Fibroblast of upper back skin (primary cell): ENCODE measurements at places on chromosomes 12 and 14.
A peak's percentile ranks its signal among the peaks of the same experiment; 100 is the strongest.

GRCh38 chr14:20262642-20263128 lies 23.6 kb downstream of the OR11H4 start:
- DNase-seq: peak; percentile 83

GRCh38 chr12:57188090-57188425 lies 28.5 kb upstream of the NXPH4 start:
- DNase-seq: no peak

DNA sequence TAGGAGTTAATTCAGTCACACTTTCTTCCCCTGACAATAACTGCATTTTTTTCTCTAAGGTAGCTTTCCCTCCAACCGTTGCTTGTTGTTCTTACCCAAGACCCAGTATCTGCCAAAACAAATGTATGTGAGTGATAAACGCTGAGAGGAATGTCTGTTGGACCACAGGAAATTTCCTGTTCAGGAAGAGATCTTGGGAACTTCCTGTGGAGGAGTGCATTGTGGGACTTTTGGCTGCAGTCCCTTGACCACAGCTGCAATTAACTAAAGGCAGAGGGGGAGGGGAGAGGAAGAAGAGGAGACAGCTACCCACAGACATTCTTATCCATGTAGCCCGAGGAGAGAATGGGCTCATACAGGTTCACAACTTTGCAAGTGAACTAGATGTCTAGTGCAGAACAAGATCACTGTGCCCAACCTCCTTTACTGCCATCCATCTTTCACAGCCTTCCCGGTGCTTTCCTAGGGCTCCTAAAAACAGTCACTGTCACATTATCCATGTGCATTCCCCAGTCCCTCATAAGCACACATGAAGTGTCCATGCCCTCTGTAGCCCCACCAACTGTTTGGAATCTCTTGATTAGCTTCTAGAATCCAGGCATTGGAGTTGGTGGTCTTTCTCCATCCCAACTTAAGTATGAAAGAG lies 149.5 kb downstream of the ETV6 start:
- DNase-seq: peak; percentile 98

DNA sequence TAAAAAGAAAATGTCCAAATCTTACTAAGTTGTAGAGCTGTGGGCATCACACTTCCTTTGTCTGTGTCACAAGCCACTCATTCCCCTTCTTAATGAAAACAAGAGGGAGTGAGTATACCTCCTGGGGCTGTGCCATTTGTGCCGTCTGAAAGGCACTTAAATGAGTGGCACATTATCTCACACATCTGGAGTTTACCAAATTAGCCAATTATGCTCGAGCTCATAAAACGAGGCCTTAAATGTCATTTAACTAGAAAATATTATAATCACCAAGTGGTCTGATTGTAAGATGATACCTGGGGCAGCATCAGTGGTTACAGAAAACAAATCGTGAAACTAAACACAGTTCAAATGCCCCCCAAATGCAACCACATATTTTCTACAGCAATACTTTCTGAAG lies 146.1 kb downstream of the PAX9 start:
- no peak for DNase-seq

DNA sequence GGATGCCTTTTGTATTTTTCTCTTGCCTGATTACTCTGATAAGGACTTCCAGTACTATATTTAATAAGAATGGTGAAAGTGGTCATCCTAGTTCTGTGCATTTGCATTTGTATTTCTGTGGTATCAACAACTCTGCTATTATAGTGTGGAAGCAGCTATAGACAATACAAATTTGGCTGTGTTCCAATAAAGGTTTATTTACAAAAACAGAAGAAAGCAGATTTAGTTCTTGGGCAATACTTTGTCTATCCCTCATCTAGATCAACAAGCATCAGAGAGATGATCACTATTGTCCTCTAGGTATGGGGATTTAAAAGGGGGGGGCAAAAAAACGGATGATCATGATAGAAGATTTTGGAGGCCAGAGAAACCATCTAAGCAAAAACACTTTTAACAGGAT lies 19.1 kb upstream of the BTG1 start:
- no peak for DNase-seq

DNA sequence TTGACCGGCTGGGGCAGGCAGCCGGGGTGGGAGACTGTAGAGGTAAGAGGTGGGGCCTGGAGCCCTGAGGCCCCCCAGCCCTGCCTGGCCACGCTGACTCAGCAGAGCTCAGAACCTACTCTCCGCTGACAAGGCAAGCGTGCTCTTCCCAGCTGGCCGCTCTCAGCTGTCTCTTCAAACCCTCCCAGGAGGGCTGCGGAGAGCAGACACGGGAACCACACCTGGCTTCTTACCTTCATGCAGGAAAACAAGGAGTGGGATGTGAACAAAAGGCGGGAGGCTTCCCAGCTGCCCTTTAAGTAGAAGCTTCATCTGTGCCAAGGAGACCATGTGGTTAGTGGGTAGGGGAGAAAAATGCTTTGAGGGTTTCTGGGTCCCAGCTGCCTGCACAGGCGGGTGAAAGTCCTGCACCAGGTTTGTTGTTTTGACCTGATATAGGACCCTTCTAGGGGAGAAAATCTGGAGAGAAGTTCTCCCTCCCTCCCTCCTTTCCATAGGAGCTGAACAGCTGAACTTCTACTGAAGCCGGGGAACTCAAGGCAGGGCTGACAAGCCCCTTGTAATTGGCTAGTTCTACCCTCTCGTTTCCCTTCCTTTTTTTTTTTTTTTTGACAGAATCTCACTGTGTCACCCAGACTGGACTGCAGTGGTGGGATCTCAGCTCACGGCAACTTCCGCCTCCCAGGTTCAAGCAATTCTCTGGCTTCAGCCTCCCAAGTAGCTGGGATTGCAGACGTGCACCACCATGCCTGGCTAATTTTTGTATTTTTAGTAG lies 12.8 kb upstream of the TESC start:
- DNase-seq: no peak

DNA sequence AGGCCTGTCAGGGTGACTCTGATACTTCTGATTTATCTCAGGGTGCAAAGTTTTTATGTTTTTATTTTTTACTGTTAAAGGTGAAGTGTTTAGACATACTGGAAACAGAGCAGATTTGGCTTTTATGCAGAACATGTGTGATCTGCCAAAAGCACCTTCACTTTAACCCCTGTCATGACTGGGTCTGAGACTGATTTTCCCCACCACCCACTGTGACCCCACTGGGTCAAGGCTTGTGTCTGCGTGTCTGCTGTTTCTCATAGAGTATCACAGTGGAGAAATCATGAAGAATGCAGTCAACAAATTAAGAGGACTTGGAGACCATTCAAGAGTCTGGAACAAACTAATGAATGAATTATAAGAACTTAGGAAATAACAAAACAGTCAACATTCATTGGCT lies 131.2 kb downstream of the SPTSSA start:
- no peak for DNase-seq

- peak; percentile 79 for DNase-seq
Observed at GRCh38 chr14:74658535-74659131, 46.6 kb upstream of the LTBP2 start.

DNA sequence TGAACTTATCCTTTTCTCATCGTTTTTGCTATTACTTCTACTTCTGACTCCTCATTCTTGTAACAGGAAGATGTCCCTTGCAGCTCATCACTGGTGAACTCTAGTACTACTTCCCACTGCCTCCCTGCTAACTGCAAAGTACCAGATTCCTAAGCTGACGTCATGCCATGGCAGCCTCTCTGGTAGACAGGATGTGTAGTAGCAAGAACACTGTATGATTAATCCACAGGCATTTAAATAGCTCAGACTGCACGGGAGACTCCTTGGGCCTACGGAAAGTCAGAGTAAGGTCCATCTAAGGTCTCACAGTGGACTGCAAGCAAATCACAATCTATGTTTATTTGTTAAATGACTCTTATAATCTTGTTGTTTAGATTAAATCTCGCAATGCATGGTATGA lies 43.5 kb downstream of the DNAI7 start:
- DNase-seq: peak; percentile 96

DNA sequence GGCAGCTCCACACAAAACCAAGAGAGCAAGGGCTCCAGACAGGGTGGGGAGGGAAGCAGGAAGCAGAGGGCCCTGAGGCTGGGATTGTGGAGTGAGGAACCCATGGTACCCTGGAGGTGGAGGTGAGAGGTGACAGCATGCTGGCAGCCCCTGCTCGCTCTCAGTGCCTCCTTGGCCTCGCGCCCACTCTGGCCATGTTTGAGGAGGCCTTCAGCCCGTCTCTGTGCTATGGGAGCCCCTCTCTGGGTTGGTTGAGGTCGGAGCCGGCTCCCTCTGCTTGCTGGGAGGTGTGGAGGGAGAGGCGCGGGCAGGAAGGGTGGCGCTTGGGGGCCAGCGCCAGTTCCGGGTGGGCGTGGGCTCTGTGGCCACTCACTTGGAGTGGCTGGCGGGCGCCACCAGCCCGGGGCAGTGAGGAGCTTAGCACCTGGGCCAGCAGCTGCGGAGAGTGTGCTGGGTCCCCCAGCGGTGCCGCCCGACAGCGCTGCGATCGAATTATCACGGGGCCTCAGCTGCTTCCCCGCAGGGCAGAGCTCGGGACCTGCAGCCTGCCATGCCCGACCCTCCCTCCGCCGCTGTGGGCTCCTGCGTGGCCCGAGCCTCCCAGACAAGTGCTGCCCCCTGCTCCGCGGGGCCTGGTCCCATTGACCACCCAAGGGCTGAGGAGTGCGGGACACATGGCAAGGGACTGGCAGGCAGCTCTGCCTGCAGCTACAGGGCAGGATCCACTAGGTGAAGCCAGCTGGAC lies 196.0 kb downstream of the DACT1 start:
- DNase-seq: no peak

DNA sequence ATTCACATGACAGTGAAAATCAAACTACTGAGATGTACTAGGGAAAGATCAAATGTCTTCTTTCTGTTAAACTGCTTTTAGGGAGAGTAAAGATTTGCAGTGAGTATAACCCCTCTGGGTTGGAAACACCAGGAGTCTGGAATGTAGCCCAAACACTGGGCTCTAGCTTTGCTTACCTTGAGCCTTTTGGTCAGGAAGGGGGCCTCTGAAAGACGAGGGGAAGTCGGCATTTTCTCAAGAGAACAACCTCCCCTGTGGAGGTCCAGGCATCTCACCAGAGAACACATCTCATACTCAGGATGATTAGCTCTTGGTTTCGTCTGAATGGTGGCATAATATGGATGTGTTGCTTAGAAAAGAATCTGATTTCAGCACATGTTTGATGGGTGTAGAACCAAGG lies 169.0 kb downstream of the ZFP36L1 start:
- DNase-seq: no peak

- no peak for DNase-seq
Observed at GRCh38 chr14:102317564-102318248, 1.8 kb upstream of the ZNF839 start.

GRCh38 chr14:103499709-103500108 lies 22.9 kb downstream of the CKB start:
- no peak for DNase-seq

GRCh38 chr12:41629611-41630010 lies 441.5 kb downstream of the PDZRN4 start:
- no peak for DNase-seq

- DNase-seq: peak; percentile 48
Observed at GRCh38 chr14:79583738-79584408, 627.4 kb downstream of the DIO2 start.

DNA sequence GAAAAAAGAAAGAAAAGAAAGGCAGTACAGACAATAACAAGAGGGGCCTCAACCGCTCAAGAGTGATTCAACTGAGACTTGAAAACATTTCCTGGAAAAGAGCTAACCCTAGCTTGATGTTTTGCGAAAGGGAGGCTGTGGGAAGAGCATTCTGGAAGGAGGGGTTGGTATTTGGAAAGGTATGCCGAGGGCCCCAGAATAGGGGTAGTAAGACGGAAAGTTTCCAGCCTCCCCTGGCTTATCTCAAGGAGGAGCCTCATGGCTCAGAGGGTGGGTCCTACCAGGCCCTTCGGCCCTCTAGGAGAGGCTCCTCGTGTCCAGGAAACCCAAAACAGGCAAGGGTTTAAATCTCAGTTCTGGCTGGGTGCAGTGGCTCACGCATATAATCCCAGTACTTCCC lies 8.4 kb downstream of the RNU4-2 start:
- peak; percentile 33 for DNase-seq

- no peak for DNase-seq
Observed at GRCh38 chr12:109126784-109127183, 10.4 kb downstream of the ACACB start.

DNA sequence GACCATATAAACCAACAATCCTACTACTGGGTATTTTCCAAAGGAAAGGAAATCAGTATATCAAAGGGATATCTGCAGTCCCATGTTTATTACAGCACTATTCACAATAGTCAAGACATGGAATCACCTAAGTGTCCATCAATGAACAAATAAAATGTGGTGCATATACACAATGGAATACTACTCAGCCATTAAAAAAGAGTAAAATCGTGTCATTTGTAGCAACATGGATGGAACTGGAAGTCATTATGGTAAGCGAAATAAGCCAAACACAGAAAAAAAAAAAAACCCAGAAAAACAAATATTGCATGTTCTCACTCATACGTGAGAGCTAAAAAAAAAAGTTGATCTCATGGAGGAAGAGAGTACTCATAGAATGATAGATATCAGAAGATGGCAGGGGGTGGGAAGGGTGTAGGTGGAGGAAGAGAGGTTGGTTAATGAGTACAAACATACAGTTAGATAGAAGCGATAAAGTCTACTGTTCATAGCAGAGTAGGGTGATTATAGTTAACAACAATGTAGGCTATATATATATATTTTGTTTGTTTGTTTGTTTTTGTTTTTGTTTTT lies 49.3 kb downstream of the BCAT1 start:
- no peak for DNase-seq

GRCh38 chr12:14937689-14938088 lies 648 bp downstream of the ERP27 start:
- DNase-seq: no peak

GRCh38 chr12:10716704-10717315 lies 6.3 kb downstream of the YBX3 start:
- DNase-seq: peak; percentile 85

DNA sequence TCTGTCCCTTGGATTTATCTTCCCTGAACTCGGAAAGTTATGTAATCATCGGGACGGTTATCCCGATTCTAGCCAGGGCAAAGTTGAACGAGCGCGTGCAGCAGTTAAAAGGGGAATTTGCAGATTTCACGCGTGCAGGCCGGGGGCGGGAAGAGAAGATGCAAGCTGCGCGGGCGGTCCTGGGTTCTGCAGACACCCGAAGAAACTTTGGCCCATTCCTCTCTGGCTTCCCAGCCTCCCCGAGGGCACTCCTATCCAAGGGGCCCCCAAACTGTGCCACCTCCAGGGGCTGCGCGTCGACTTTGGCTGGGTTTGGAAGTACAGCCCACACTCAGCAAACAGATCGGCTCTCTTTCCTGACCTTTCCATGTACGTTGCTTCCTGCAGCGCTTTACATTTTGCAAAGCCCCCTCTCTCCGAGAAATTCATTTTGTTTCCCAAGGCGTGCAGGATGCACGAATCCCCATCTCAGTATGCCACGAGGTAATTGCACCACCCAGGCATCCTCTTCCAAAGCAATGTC lies 941 bp upstream of the PPP1CC start:
- no peak for DNase-seq

DNA sequence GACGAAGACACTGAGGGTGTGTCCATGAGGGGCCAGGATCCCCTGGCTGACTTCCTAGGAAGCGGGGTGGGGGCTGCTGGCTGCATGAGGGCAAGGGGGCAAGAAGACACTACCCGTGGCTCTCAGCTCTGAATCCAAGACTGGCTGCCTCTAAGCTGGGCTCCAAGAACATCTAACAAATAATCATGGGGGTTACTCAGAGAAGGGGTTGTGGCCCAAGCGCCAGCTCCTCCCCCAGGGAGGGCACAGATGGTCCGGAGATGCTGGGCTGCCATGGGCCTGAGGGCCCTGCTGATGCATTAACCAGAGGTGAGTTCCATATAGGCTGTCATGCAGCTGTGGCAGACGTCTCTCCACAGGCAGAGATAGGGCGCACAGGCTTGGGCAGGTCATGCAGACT lies 14.3 kb downstream of the SYNDIG1L start:
- DNase-seq: no peak

- no peak for DNase-seq
Observed at GRCh38 chr12:8907513-8907912, 6.8 kb upstream of the PHC1 start.
